Adipocyte (in vitro differentiated cells): ENCODE measurements at places on chromosomes 1 and 21.
A peak's percentile ranks its signal among the peaks of the same experiment; 100 is the strongest.

DNA sequence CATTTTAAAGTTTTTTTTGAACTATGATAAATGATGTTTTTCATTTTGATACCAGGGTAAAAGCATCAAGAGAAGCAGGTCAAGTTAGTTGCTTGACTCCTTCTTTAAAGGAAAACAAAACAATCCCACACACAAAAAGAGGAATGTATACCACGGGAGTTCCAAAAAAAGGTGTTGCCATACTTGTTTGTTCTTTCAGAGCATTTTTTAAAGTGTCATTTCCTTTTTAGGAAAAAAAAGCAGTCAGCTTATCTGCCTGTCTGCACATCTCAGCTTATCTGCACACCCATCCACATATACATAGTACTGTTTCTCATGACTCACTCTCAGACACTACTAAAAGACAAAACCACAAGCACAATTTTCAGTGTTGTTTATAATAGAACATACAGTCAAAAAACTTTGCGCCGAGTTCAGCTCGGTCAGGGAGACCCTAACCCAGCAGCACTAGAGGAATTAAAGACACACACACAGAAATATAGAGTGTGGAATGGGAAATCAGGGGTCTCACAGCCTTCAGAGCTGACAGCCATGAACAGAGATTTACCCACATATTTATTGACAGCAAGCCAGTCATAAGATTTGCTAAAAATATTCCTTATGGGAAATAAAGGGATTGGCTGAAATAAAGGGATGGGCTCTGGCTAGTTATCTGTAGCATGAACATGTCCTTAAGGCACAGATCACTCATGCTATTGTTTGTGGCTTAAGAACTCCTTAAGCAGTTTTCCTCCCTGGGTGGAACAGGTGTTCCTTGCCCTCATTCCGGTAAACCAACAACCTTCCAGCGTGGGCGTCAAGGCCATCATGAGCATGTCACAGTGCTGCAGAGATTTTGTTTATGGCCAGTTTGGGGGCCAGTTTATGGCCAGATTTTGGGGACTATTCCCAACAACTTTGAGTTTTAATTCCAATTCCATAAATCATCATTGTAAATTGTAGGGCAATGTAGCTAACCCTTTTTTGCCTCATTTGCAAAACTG lies 11.4 kb upstream of the MNDA start:
- DNase-seq, result no peak

DNA sequence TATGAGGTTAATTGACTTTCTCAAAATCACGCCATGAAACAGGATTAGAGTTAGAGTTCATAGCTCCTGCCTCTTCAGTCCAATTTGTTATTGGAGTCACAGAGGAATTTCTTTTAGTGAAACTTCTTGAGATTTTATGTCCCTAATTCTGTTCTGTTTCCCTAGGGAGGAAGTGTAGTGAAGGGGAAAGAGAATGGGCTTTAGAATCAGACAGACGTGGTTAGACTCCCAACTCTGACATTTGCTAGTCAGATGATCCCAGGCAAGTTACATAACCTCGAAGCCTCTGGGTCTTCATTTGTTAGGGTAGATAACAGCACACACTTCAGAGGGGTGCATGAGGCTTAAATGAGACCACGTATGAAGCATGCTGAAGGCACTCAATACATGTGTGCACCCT lies 83.9 kb downstream of the ASTN1 start:
- DNase-seq, result no peak

GRCh38 chr1:36351227-36351977 lies 28.0 kb upstream of the EVA1B start:
- peak; percentile 85 for DNase-seq

DNA sequence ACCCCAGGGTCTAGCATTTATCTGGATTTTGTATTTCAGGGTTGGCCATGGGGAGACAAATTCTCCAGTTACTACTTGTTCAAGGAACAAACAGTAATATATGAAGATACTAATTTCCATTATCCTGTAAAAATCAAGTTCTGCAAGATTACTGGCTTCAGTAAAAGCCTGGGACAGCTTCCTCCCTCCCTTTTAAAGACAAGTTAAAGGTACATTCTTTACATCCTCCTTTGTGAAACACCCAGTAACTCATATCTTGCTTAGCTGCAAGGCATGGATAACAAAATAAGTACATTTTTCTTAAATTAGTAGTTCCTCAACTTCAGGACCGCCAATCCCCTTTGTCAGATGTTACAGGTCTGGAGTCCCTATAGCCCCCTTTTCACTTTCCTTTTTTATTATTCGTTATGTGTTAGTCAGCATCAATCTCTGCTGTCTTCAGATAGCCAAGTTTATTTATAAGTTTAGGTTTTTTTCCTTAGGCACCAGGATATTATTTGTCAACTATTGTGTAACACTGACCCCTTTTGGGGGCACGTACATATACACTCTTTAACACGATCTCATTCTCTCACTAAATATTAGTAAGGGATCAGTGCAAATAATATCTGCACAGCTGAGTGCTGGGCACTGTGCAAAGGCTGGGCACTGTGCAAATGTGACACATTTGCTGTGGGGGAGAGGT lies 9.8 kb downstream of the ERRFI1 start:
- DNase-seq, result peak; percentile 46

- DNase-seq, result peak; percentile 94
These were observed 162.4 kb downstream of the TPR start for GRCh38 chr1:186212568-186213224.

DNA sequence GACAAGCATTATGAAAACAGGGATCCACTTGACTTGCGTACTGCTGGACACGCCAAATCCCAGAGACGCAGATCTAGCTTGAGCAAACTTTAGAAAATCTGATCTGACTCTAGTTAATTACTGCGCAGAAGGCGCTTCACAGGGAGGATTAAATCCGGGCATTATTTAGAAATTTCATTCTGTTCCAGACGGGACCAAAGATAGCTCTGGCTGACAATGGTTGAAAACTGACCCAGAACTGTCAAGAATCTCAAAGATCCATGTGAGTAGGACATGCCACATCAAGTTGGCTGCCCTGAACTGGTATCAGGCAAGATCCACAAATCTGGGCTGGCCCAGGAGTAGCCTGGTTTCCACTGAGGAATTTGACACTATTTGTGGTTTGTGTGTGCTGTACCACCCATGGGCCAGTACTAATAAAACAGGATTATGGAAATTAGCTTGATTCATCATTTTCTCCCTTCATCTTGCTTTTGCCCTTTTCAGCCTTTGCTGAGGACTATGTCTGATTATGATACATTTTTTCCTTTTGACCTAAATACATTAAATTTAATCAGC lies 171.0 kb downstream of the VAV3 start:
- no peak for DNase-seq

GRCh38 chr1:66351913-66352312 lies 182.0 kb upstream of the SGIP1 start:
- no peak for DNase-seq

DNA sequence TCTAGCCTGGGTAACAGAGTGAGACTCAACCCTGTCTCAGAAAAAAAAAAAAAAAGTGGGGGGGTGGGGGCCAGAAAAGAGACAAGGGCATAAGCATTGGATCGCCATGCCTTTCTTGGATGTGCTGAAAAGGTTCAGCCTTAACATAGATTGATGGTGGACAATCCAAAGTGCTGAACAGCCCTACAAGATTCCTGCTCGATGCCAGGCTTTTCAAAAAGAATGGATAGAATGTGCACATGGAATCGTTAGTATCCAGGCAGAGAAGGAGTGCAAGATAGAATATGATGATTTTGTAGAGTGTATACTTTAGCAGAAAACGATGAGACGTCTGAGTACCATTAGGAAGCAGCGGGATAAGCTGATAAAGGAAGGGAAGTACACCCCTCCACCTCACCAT lies 10.9 kb upstream of the COA7 start:
- DNase-seq, result no peak

DNA sequence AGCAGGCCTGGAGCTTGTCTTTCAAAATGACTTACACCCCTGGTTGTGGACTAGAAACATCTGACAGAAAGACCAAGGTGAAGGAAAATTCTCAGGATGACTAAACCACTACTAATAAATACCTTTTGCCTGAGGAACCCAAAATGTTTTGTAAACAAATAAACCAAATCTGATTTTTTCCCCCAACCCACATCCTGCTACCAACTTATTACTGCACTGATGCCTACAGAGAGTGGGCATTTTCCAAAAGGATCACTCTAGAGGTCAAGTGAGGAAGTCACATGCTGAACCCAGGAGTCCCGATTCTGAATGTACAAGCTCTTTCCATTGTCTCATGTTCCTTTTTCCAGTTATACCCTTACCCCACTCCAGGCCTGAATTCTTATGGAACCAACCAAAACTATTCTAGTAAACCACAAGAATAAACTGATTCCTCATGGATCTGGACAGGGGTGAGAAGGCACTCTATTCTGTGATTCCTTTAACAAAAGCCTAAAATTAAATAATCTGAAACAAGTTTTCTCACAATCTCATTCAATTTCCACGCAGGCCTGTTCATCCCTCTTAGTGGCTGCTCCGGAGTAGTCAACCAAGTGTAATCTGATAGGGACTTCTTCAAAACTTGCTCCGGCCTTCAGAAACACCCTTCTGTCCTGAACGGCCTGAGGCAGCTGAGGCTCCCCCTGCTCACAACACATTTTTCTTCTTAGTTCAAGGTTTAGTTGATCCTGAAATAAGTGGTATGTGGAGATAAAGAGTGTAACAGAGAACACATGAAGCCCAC lies 1.4 kb downstream of the PI4KB start:
- peak; percentile 74 for DNase-seq

DNA sequence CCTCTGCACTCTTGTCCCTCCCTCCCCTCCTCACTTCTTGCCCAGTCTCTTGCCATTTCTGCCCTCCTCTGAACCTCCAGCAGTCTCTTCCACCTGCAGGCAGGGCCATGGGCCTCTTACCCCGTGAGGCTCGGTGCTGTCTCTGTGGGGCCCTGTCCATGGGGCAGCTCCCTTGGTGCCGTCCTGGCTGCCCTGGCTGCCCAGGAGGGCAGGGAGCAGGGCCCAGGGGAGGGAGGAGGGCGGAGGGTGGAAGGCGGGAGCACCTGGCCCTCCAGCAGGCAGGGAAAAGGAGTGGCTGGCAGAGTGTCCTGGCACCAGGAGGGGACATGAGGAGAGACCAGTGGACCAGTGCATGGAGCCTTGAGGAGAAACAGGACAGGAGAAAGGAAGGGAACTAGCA lies at the start of gene RORC:
TSS of gene RORC (minus strand) at position 198 of the 400 bp plus-strand sequence. CDS start at position 160, 38 bp downstream.
- DNase-seq, result no peak

DNA sequence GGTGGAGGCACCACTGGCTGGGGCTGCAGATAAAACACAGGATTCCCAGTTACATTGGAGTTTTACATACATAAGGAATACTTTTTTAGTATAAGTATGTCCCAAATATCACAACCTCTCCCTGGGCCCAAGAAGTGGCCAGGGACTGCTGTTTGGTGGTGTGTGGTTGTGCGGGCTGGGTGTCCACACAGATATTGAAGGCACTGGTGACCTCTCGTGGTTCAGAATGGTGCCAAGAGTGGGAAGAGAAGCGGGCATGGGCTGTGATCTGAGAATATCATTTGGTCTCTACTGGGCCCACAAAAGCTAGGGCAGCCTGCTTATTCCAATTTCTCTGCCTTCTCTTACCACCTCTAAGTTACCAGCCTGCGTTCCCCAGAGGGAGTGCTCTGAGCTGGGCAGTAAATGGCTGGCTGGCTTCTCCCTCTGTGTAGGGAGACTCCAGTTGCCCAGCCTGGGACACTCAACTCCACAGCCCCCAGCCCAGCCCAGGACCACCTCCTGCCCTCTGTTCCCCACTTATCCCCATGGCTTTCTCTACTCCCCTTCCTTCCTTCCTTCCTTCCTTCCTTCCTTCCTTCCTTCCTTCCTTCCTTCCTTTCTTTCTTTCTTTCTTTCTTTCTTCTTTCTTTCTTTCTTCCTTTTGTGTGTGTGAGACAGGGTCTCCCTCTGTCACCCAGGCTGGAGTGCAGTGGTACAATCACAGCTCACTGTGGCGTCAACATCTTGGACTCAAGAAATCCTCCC lies 42.8 kb upstream of the RD3 start:
- no peak for DNase-seq

DNA sequence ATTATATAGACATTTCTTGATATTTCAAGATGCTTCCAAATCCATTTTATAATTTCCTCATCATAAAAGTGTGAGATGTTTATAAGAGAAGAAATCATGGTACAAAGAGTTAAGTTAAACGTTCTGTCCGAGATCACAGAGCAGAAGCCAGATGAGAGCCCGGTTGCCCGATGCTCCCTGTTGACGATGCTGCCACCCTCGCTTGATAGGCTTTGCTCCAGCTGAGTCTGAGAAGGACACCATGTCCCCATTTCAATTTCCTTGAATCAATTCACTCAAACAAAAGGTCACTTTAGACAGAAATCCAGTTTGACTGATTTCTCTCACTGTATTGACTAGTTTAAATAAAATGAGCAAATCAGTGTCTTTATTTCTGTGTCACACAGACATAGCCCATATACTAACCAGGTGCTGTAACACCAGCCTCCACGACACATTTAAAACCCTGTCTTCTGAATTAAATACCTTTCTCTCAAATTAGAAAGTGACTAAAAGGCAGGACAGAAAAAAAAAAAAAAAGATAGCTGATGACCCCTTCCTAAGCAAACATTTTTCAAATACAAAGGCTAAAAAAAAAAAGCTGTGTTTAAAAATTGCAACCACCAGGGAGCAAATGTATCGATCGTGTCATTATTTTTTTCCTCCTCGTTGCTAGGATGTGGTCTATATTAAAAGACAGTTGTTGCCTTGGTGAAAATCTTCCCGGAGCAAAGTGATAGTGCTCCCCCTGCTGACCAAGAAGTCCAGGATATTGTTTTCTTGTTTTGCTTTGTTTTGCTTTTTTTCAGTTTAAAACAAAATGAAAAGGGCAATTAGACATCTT lies 35.2 kb downstream of the DNASE2B start:
- peak; percentile 89 for DNase-seq

- no peak for DNase-seq
These were observed 21.6 kb downstream of the ITGB2 start for GRCh38 chr21:44898851-44899767.

GRCh38 chr1:20787029-20787839 lies at the start of gene HP1BP3:
Gene HP1BP3 (minus strand): TSS chr1:20787307. CDS start chr1:20780440, 6,867 bp downstream.
- peak; percentile 91 for DNase-seq

DNA sequence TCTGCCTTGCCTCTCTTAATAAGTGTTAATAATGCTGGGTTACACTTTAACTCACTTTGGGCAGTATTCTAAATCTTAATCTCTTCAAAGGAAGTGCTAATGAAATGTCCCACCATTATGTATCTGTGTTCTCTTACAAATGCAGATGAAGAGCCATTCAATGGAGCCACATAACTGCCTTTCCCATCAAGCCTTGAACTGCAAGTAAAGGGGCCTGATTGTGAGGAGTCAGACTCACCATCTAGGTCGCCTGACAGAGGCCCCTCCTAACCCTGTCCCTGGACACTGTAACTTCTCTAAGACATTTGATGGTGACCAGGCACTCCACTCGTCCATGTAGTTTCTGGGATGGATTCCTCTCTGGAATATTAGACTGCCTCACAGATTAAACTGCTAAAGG lies 329.4 kb downstream of the KIF26B start:
- no peak for DNase-seq
